CD4-positive, CD25-positive, alpha-beta regulatory T cell (primary cell): ENCODE measurements at places on chromosomes 4 and X.

- no peak for DNase-seq
Observed at GRCh38 chr4:183154701-183155391, 55.8 kb downstream of the WWC2 start.

DNA sequence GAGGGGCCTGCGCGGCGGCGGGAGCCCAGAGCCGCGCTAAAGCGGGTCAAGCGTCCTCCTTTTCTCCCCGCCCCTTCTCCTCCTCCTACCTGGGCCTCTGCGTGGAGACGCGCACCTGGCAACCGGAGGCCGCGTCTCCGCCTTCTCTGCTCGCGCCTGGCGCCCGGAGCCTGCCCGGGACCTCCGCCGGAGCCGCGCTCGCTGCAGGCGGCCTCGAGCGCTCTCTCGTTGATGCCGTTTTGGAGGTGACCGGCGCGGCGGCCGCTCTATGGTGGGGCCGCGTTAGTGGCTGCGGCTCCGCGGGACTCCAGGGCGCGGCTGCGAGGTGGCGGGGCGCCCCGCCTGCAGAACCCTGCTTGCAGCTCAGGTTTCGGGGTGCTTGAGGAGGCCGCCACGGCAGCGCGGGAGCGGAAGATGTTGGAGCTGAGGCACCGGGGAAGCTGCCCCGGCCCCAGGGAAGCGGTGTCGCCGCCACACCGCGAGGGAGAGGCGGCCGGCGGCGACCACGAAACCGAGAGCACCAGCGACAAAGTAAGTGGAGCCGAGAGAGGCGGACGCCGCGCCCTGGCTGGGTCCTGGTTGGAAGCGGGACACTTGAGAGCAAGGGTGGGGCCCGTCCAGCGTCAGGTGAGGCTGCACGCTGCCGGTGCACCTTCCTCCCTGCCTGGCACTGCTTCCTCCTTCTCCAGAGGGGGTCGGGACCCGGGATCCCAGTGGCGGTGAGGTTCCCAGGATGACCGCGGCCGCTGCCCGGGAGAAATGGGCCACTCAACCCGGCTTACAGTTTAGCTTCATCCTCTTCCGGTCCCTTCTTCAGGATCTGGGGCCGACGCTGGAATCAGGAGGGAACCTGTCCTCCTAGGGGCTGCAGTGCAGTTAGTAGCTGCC is at the start of gene CDS1:
TSS of gene CDS1 (plus strand) at position 140 of the 888 bp plus-strand sequence. CDS start at position 415, 275 bp downstream.
- peak; percentile 57 for DNase-seq

DNA sequence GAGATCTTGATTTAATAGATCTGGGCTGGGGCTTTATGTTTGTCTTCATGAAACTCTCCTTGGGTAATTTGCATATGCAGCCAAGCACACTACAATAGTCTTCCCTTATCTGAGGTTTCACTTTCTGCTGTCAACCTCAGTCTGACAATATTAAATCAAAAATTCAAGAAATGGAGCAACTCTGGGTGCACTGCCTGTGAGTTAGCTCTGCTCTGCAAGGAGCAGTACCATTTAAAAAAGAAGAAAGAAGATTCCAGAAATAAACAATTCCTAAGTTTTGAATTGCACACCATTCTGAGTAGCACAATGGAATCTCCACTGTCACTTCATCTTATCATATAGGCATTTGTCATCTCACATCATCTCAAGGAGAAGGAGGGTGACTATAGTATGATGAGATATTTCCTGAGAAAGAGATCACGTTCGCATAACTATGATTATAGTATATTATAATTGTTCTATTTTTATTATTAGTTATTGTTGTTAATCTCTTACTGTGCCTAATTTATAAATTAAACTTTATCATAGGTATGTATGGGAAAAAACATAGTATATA is 9.4 kb downstream of the FNIP2 start:
- DNase-seq, result peak; percentile 15

DNA sequence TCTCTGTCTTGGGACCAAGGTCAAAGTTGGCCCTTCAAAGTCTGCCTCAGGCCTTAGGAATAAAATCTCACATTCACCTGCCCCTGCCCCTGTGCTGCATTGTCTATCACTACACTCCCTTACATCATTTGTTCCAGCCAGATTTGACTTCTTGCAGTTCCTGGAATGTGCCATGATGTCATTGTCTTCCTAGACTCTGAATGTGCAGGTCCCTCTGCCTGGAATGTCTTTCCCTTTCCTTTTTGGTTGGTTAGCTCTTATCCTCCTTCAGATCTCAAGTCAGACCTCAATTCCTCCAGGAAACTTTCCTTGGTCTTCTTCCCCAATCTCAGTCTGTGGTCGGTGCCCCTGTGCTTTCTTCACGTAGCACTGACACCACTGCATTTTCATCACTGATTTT is 67.7 kb upstream of the EFNB1 start:
- DNase-seq, result no peak

DNA sequence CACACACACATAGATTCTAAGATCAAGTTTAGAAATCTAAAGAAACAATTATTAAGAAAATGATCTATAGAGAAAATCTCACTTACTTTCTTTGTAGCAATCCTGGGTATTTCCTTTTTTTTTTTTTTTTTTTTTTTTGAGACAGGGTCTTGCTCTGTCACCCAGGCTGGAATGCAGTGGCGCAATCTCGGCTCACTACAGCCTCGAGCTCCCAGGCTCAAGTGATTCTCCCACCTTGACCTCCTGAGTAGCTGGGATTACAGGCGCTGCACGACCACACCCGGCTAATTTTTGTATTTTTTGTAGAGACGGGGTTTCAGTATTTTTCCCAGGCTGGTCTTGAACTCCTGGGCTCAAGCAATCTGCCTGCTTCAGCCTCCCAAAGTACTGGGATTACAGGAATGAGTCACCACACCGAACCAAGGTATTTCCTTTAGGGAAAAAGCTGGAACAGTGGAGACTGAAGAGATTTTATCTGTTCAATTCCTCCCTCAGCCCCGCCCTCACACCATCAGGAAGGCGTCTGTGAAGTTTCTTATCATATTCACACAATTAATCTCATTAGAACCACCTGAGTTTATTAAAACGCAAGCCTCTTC is at the start of gene TRIML2:
TSS of gene TRIML2 (minus strand) at position 447 of the 599 bp plus-strand sequence. CDS start 4,235 bp downstream, outside the sequence.
- DNase-seq, result no peak

- DNase-seq, result no peak
Observed at GRCh38 chrX:115226929-115227328, 7.0 kb downstream of the LRCH2 start.

DNA sequence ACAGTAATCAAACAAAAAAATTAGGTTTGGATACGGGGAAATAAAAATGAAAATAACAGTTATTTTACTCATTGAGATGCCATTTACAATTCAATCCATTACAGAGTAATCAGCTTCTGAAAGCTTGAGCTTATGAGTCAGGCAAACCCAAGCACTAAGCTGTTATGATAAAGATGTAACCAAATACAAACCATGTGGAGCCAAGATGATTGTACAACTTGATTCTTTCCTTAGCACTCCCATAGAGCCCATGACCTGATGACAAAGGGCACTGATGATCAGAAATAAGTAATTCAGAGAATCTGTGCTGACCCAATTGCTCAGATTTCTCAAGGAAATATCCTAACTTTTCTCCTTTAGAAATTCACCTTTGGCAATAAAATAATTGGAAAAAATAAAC is 40.5 kb upstream of the PRKG2 start:
- DNase-seq, result no peak

GRCh38 chrX:40383969-40384368 is 196.8 kb upstream of the ATP6AP2 start:
- DNase-seq, result no peak

GRCh38 chr4:71827826-71828225 is 43.9 kb upstream of the GC start:
- no peak for DNase-seq

DNA sequence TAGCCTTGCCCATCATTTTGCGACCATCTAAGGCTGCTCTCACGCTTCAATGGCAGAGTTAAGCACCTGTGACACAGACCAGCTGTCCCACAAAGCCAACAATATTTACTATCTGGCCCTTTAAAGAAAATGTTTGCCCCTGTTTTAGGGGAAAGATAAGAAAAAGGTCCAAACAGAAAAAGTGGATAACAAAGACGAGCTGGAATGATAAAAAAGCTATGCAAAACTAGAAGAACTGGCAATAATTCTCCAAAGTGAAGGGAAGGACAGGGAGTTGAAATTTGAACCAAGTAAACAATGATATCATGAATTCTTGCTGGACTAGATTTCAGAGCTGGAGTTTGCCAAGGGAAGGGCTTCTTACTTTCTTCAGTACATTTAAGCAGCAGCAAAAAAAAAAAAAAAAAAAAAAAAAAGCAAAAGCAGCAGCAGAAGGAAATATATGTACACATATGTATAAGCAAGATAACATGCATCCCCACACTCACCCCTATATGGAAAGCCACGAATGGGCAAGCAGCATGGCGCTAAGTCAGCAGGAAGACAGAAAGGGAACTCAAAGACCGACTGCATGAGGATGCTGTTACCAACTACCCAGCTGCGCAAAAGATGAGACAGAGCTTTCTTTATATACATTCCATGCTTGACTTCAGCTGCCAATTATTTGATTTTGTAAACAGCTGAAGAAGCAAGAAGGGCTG is 12.5 kb downstream of the TRAPPC2 start:
- no peak for DNase-seq

- no peak for DNase-seq
Observed at GRCh38 chr4:187235456-187236170, 512.0 kb upstream of the FAT1 start.

DNA sequence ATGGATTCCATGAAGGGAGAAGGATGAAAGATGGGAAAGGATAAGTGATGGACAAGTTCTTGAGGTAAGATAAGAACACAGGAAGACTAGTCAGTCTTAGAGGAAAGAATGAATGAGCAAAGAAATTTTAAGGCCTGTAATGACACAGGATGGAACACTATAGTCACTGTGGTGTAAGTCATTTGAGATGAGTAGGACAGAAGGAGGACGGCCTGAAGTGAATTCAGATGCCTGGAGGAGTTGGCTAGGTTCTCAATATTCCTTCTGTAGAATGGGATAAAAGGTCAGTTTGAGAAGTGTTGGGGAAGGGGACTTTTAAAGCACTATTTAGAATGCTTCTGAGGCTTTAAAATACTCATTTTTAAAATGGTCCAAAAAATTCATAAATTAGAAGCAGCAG is 3.9 kb downstream of the MSMO1 start:
- DNase-seq, result no peak

DNA sequence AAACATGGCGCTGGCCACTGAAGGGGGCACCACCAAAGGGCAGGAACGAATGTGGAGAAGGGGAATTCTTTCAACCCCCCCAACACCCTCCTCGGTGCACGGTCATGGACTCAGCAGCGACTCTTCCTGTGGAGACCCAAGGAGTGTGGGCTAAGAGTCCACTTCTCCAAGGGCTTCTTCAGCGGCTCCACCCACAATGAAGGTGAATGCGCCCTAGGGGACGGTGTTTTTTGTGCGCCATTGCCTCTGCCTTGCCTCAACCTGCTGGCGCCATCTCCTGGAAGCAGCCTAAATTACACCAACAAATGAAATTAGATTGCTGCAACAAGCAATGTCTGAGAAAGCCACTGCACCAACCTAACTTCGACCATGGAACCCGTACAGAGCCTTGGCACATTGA is 169.2 kb upstream of the MAGEB18 start:
- DNase-seq, result no peak

- DNase-seq, result no peak
Observed at GRCh38 chr4:110994781-110995180, 371.9 kb upstream of the PITX2 start.

GRCh38 chrX:108270280-108270679 is 167.9 kb downstream of the COL4A6 start:
- no peak for DNase-seq

GRCh38 chrX:154002215-154002719 is 17.4 kb downstream of the IRAK1 start:
- DNase-seq, result peak; percentile 88

- DNase-seq, result no peak
Observed at GRCh38 chr4:19562456-19562855, 689.2 kb upstream of the SLIT2 start.

- DNase-seq, result no peak
Observed at GRCh38 chrX:75327607-75328006, 53.7 kb downstream of the UPRT start.

DNA sequence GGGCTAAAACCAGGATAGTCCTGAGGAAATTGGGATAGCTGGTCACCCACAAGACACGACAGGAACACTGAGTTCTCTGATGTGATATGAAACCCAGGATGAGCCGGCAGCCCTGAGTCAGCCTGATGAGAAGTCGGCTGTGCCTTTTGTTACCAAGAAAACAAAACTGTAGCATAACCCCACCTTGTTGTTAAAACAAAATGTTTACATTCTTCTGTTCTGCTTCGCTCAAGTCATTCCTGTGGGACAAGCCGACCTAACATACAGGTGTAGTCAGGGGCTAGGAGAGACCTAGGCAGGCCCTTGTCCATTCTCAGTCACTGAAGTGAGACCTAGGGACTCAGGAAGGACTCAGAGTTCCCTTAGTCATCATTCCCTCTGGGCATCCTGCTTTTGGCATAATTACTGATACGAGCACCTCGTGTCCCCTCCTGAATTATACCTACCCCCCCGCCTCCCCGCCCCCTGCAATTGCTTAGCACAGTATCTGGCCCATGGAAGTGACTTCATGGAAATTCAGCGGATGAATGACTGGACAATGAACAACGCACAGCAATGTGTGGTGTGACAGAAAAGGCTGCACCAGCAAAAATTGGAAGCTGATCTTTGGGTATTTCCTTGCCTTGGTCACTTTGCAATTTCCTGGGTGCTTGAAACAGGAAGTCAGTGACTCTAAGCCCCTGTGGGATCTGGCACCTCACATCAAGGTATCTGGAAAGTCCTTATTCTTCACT is 31.9 kb upstream of the TLR2 start:
- no peak for DNase-seq

DNA sequence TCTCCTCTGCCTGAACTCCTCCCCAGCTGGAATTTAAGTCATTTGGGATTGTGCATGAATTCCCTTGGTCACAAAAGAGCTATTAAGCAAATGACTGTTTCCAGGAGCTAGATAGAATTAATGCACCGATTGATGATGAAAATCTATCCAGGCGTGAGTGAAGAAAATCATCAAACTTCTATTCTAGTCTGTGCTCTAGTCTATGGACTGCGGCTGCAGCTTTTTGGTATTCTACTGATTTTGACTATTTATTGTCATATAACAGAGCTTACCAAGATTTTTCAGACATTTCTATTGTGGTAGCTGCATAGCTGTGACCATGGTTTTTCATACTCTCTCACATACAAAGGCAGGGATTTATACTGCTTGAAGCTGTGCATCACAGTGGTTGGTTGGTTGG is 403.8 kb downstream of the FSTL5 start:
- DNase-seq, result no peak

GRCh38 chrX:78532363-78532762 is 126.8 kb downstream of the RTL3 start:
- DNase-seq, result no peak

- no peak for DNase-seq
Observed at GRCh38 chr4:113744667-113745240, 16.8 kb downstream of the CAMK2D start.

DNA sequence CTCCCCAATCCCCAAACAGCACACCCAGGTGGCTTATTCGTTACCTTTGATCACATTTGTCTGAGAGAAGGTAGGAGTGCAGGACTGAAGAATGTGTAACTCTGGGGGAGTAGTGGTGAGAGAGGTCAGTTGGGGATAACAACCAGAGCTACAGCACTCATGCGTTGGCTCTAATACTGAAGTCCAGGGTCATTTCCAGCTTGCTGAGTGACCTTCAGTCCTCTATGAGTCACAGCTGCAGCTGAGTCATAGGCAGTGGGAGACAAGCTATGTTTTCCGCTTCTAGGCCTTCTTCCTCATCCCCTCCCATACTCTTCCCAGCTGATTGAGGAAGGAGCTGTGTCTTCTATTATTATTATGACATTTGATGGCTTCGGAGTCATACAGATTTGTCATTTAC is 31.6 kb upstream of the CT47C1 start:
- no peak for DNase-seq
